ENCODE measurements at places on chromosomes 3 and 15.
A peak's percentile ranks its signal among the peaks of the same experiment; 100 is the strongest.

GRCh38 chr15:40716165-40716564, 21.2 kb downstream of the RAD51 start:
- DNase-seq, result no peak

GRCh38 chr3:137348936-137349335, 391.2 kb downstream of the IL20RB start:
- DNase-seq, result no peak

GRCh38 chr3:44482721-44483120, 5.3 kb upstream of the ZNF445 start:
- no peak for DNase-seq

- no peak for DNase-seq
These were observed 162.5 kb downstream of the FNDC3B start for GRCh38 chr3:172201870-172202236.

GRCh38 chr3:152364237-152364636, 95.5 kb downstream of the MBNL1 start:
- DNase-seq, result no peak

DNA sequence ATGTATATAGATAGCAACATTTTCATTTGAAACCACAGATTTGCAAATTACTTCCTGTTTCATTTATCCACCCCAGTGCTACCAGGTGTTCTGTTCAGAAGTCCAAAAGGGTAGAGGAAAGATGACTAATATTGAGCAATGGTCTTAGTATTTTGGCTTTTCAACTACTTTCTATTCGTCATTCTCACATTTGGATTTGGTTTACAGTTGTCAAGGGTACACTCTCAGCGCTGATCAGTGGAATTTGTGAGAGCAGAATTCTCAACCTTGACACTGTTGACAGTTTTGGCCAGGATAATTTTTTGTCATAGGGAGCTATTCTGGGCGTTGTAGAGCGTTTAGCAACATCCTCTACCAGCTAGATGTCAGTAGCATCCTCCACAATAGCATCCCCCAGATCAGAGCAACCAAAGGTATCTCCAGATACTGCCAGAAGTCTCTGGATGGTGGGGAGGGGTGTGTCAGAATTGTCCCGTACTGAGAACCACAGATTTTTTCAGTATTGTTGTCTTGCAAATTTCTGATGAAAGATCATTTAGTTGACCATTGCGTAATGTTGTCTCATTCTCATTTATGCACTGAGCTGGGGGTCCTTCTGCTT, 4.2 kb downstream of the HMCES start:
- no peak for DNase-seq

GRCh38 chr3:35448681-35449080, 190.6 kb upstream of the ARPP21 start:
- no peak for DNase-seq

DNA sequence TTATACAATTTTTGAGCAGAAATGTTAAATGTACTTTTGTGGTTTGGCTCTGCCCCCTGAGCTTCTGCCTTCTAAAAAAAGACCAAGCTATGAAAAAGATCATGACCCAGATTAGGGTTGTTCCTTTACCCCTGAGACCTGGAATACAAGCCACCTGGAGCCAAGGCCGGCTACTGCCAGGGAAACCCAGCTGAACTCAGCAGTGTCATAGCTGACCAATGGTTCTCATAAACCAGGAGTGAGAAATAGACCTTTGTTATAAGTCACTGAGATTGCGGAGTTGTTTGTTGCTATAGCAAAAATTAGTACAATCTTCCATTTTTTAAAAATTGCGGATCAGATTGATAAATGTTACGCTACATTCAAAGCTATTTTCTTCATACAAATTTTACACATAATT, 1261.7 kb downstream of the ROBO1 start:
- no peak for DNase-seq

- no peak for DNase-seq
These were observed 147.9 kb upstream of the ABI3BP start for GRCh38 chr3:101141135-101141534.

- DNase-seq, result peak; percentile 47
These were observed 77.2 kb downstream of the SCN10A start for GRCh38 chr3:38738630-38739395.

- DNase-seq, result no peak
These were observed 90.9 kb upstream of the NEO1 start for GRCh38 chr15:72961346-72961745.

GRCh38 chr3:47910777-47911440, 105.3 kb downstream of the MAP4 start:
- DNase-seq, result no peak

GRCh38 chr3:143165211-143165610, 45.6 kb downstream of the CHST2 start:
- DNase-seq, result no peak

DNA sequence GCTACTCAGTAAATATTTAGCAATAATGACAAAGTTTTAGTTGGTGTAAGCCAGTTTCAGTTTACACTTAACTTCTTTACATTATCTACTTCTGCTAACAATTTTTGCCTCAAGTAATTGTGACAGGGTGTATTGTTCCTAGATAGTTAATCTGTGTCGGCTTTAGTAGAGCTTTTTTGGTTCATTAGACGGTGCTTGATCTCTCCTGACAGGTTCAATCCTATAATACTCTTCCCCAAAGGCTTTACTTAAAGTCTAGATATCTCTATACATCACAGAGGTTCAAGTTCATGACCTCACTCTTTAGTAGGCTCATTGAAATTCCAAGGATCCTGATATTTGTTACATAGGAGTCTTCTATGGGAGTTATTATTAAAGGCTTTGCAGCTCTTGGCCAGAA, 365.6 kb upstream of the DPPA4 start:
- DNase-seq, result no peak

DNA sequence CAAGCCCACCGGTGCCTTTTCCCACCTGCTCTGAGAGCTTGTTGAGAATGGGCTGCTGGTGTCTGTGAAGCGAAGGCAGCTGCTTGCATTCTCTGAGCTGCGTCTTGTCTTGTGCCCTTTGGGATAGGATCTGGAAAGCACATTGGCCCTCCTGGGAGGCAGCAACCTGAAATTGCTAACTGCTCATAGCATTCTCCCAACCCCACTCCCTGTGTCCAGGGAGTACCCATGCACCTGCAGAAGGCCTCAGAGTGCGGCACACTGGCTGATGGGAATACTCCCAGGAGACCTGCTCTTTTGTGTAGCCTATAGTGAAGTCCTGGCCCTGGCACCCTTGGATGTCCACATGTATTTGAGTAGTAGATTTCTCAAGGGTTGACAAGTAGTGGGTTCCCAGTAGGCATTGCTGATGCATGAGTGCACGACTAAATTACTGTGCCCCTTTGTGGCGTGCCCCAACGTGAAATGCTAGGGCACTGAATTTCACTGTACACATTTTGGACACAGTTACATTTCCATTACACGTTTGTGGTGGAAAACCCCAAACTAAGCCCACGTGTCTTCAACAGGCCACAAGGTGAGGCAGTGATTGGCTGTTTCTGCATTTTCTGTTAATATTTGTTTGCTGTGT, 3.7 kb downstream of the EPHB1 start:
- DNase-seq, result no peak

- no peak for DNase-seq
These were observed 416.6 kb upstream of the WNT5A start for GRCh38 chr3:55903680-55904079.
